Stimulated activated CD4-positive, alpha-beta T cell treated with anti-CD3 and anti-CD28 coated beads, Interleukin-2, amount 100 ng/mL, for 48 hours (primary cell): ENCODE measurements at places on chromosomes 7 and 10.

DNA sequence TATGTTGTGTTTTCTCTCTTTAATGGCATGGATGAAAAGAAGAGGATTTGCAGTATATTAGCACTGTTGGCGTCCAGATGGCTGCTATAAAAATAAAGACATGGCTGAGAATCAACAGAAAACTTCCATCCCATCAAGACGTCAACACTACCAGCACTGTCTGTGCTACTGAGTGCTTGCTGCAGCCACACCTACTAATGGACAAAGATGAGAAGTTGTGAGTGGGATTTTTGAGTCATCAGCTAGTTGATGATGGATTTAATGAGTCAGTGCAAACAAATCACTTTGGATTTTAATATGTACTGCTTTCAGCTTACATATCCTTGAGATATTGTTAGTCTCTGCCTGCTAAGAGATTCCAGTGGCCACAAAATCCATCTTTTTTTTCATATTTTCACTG lies 631.0 kb upstream of the ANKRD30A start:
- no peak for DNase-seq

DNA sequence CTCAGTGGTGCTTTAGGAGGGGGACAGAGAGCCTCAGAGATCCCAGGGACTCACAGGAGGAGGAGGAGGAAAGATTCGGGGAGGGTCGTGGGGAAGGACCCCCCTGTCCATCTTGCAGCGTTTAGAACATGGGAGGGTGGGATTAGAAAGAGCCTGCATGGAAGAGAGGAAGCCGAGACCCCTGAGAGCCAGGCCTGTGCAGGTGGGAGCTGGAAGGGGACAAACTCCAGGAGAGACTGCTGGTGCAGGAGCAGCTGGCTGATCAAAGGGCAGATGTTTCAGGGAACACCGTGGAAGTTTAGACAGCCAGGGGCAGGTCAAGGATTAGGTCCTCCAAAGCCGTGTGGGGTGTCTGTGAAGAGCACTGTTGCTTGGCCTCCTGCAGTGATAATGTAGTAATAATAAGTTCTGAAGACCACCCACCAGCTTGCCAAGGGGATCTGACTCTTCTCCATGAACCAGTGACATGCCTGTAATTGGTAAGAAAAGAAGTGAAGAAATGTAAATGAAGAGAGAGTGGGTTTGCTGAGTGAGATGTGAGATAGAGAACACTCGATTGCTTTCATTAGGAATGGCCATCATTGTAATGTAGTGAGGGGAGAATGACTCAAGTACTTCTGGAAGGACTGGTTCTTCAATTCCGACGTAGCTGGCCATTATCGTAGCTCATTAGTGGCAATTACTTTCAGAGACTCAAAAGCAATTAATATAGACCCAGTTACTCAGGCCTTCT lies 425.6 kb downstream of the PAXIP1 start:
- DNase-seq = no peak

- no peak for DNase-seq
Measured at GRCh38 chr7:33698041-33698440, 207.3 kb upstream of the BMPER start.

- DNase-seq = no peak
Measured at GRCh38 chr7:91299952-91300775, 35.9 kb downstream of the FZD1 start.

DNA sequence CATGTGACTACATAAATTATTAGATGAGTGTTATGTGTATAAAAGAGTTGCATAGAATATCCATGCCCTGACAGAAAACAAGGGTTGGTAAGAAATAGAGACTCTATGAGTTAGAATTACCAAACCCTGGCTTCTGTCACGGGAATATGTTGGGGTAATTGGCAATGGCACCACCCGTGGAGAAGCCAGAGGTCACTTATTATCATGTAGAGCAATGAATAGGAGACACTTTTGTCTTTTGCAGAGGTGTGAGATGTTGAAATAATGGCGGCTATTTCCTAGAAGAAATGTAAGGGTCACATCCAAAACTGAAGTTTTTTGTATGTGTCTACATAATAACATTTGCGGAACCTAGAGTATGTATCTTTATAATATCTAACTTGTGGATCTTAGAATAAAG lies 35.3 kb downstream of the ABCB5 start:
- DNase-seq = no peak

DNA sequence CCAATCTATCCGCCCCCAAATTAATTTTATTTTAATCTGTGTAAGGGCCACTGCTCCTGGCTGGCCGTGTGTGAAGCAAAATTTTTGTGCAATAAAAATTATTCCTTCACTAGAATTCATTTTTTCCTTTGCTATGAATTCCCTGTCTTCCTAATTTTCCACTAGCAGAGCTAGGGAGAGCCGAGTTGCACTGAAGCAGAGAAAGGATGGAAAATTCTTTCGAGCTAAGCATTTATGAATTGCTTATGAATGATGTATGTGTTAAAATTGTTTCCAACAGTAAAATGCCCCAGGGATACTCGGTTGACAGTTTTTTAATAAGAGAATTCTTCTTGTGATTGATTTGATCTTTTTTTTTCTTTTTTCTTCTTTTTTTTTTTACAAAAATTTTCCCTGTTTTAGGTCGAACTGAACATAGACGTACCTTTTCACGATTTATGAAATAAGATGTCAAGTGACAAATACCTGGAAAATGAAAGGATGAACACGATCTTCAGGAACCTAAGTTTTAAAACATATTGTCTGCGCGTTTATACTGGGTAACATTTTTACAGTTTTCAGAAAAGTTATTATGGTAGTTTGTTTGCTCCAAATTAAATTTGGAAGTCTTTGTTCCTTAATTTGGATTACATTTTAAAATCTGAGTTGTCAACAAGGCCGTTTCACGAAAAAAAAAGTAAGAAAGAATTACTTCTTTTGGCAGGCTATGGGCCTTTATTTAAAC lies 288.8 kb upstream of the NFE2L3 start:
- no peak for DNase-seq

DNA sequence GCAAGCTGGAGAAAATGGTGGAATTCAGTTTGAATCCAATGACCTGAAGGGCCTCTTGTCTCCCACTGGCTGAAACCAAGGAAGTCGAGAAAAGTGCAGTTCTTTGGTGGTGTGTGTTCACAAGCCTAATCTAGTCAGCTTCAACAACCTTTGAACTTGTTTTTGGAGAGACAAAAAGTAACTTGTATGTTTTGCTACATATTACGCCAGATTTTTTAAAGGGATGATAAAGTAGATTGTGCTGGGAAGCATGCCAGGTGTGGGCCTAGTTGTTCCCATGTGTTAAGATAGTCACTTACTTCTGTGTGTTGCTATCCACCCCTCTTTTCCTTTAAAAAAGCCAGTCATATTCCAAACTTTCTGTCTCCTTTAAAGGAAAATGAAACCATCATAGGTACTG lies 79.7 kb upstream of the FAM3C start:
- no peak for DNase-seq

DNA sequence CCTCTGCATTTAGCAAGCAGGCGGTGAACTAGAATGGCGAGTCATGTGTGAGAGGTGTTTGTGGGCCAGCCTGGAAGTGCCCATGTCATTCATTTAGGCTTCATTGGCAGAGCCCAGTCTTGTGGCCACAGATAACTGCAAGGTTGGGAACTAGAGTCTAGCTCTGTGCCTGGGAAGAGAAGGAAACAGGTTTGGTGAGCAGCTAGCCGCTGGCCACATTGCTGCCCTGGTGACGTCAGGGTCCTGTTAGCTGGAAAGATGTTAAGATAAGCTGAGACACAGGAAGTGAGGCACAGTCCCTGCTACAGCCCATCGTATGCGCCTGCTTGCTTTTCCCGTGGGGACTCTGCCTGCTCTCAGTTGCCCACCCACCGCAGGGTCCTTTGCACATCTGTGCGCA lies 185.5 kb downstream of the CAMK1D start:
- DNase-seq = no peak

DNA sequence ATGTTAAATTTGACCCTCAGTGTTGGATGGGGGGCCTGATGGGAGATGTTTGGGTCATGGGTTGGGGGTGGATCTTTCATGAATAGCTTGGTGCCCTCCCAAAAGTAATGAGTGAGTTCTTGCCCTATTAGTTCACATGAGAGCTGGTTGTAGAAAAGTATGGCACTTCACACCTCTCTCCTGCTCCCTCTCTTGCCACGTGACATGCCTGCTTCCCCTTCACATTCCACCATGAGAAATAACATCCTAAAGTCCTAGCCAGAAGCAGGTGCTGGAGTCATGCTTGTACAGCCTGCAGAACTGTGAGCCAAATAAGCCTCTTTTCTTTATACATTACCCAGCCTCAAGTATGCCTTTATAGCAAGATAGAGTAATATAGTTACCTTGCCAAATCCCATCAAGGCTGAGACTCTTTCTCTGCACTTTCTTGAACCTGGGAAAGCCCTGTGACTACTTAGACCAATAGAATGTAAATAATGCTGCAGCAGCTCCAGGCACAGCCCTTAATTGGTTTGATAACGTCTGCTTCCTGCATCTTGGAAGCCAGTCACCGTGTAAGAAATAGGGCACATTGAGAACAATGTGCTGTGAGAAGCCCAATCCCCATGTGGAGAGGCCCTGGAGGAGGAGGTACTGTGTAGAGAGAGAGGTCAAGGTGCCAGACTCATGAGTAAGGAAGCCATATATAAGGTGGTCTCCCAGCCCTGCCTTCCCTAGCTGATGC lies 88.0 kb upstream of the NAMPT start:
- DNase-seq = no peak

GRCh38 chr7:90933984-90934383 lies 330.2 kb upstream of the FZD1 start:
- no peak for DNase-seq

- DNase-seq = no peak
Measured at GRCh38 chr10:78953113-78953798, 115.5 kb upstream of the ZMIZ1 start.

GRCh38 chr7:16484453-16485158 lies 19.1 kb upstream of the SOSTDC1 start:
- no peak for DNase-seq

DNA sequence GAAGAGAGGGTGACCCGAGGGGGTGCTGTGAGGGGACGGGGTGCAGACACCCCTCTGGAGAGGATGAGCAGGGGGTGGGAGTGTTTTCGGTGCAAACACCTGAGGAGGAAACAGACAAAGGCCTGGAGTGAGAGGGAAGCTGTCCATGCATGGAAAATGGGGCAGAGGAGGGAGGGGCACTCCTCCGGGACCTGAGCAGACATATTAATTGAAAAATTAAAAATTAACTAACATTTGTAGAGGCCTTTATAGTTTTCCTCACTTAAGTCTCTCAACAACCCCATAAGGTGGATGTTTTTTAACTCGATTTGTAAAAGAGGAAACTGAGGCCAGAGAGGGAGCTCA lies 1.2 kb downstream of the VPS37D start:
- DNase-seq = no peak

DNA sequence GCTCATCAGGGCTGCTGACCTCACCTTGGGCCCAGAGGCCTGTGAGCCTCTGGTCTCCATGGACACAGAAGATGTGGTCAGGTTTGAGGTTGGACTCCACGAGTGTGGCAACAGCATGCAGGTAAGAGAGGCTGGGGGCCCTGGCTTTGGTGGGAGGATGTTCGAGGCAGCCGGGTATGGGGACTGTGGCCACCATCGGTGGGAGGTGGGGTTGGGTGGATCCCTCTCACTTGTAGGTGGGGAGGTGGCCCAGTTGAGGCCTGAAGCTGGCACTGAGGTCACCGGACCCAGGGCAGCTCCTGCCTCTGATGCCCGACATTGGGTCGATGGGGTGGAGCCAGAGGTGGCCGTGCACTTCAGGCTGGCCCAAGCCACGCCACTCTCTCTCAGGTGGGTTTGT lies 406 bp downstream of the ZP3 start:
- no peak for DNase-seq

DNA sequence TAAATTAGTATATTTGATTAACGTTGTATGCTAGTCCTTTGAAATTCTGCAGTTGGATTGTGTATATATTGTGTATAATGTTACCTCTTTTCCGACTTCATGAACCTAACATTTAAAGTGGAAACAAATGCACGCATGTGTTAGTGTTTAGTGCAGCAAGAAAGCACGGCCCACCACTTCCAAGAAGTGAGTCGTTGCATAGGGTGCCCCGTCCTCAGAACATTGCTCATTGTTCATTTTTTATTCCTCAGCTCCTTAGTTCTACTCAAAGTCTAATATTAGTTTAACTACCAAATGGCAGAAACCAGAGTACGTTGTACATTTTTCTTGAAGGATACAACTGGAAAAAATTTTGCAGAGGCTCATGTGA lies 407.6 kb downstream of the AUTS2 start:
- no peak for DNase-seq

GRCh38 chr10:111384556-111384955 lies 307.7 kb downstream of the ADRA2A start:
- no peak for DNase-seq

GRCh38 chr7:101299511-101300464 lies 21.8 kb downstream of the IFT22 start:
- no peak for DNase-seq

DNA sequence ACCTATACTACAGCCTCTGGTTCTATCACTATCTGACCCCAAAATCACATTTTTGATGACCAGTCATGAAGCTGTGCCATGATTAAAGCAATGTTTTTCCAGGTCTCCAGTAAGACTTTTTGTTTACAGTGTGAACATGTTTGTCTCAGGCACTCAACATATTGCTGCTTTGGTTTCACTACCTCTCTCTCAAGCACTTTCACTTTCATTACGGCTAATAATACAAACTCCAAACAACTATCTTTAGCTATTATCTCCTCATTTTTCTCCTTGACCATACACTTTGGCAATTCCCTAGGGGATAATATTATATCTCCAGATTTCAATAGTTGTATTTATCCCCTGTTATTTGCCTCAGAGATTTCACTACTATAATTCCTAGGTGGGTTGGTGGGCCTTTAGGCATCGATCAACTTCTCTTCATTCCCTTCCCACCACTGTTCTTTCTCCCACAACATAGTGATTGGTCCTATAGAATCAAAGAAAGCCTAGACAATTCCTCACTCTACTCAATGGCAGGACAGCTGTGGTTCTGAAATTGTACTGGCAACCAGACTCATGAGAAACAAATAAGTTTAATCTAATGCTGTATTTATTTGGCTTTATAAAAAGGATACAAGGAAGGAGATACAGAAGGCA lies 261.4 kb upstream of the ZWINT start:
- DNase-seq = no peak

- DNase-seq = no peak
Measured at GRCh38 chr10:62062752-62063512, 161.4 kb downstream of the ARID5B start.

DNA sequence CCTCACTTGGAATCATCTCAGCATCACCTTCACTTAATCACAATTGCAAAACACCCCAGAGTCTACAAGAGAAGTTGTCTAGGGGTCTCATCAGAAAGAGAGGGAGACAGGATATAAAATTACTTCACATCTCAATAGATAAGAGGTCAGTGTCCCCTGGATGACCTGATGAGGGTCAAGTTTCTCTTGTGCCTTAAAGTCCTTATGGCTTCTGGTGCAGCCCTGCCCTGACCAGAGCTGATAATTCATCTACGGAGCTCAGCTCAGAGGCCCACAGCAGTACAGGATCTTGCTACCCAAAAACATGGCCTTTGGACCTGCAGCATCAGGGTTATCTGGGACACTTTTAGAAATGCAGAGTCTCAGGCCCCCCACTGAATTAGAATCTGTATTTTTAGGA lies 111.1 kb upstream of the GLI3 start:
- DNase-seq = no peak
